ENCODE measurements at places on chromosomes 11 and 22.

- no peak for DNase-seq
These were observed 114.4 kb upstream of the API5 start for GRCh38 chr11:43197379-43197778.

- no peak for DNase-seq
These were observed 3.3 kb downstream of the SYT7 start for GRCh38 chr11:61577383-61578118.

DNA sequence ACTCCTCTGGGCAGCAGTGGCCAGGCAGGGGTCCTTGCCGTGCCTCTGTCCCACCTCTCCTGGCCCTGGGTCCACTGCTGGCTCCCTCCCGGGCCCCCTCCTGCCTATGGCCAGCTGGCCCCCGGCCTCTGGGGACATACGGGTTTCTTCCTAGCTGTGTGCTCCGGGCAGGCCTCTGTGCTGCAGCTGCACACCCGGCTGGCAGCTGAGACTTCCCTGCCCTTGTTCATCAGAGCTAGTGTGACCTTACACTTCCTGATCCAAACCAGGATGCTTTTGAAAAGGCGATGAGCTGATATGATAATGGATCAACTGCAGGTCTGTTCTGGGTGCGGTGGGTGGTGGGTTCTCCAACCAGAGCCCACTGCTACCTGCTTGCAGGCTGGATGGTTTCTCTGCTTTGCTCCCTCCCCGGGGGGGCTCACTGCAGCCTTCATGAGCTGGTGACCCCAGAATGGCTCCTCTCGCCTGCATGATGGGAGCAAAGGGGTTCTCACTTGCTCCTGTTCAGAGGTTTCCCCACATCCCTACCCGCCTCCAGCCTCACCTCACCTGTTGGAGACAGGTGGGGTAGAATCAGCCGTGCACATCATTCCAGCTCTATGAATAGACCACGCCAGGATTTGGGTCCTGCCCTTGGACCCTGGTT lies 13.3 kb downstream of the B3GAT1 start:
- DNase-seq: no peak

DNA sequence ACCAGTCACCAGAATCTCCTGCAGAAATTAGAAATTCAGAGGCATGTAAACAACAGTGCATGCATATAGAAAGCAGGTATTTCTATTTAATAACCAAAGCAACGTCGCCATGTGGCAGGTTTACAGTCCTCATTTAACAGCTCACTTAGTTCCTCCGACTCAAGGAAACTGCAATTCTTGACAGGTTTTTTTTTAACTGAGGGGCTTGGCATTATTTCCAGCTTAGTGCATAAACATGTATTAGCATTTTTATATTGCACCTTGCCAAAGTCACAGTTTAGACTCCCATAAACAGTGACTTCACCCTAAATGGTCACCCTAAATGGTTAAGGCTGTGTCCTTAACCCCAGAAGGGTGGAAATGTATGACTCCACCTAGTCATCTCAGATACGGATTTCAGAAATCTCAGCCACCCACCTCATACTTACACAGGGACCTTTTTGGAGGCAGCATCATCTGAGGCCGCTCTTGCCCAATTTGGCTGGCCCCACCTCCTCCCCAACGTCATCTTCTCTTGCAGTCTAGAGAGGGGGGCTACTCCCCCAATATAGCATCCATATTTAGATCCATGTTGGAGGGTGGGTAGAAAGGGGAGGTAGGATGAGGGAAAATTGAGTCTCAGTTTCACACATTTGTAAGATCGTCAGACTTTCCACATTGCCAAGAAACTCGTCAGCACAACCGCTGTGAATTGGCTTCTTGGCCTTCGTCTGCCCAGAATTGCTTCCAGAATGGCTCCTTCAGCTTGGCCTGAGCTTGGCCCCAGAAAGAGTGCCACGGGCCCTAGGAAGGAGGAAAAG lies 31.8 kb upstream of the SLC35C1 start:
- DNase-seq: no peak

GRCh38 chr11:64245401-64245796 lies 1.3 kb downstream of the PPP1R14B start:
- no peak for DNase-seq

DNA sequence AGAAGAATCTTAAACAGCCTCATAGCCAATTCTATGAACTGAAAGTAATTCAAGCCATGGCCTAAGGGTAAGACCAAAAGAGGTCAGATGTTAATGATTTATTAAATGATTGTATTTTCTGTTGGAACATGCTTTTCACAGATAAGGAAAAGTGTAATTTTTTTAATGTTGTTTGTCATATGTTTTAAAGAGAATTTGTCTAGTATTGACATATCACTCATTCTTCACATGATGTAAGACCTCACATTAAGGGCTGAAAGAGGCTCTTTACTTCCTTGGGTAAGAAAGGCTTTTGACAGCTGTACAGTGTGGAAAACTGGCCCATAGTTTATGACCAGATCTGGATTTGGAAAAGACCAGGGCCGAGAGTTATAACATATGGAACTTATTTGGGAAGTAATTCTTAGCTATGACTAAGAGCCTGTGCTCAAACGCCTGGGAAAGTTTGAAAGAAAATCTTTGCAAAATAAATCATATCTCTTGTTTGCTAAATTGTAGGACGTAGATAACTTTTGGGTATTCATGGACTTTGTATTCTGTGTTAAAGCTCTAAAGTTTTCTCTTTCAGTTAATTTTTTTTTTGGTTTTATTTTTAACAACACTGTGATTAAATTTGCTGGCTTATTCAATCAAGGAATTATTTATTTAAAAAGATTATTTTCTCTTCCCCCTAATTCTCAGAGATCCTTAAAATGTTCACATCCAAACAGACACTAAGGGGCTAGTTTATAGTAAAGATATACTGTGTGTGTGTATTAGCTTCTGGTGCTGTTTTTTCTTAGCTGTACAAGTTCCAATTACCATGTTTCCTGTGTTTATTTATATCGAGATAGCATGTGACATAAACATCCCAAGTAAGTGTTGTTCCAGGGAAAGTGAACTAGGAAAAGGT lies 162.2 kb downstream of the ARHGAP42 start:
- DNase-seq: no peak

DNA sequence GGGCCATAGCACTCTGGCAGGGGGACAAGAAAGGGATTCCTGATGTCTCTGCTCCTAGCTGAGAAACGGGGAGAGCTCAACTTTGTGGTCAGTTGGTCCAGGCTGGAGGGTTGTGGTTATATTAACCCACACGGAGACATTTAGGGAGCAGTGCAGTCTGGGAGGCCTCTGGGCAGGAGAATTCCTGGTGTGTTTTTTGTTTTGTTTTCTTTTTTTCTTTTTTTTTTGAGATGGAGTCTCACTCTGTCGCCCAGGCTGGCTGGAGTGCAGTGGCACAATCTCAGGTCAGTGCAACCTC lies 88.0 kb upstream of the SHISAL1 start:
- no peak for DNase-seq
